Right lung (tissue), 10 donors: ENCODE measurements at places on chromosomes 1 and 21. TPM values are rescaled to one million over a fixed set of nuclear protein-coding genes. Genes with fewer than 3 reads are reported as not detected.

- no peak for DNase-seq
Observed at GRCh38 chr1:44842486-44842861, 579 bp downstream of the PTCH2 start.

DNA sequence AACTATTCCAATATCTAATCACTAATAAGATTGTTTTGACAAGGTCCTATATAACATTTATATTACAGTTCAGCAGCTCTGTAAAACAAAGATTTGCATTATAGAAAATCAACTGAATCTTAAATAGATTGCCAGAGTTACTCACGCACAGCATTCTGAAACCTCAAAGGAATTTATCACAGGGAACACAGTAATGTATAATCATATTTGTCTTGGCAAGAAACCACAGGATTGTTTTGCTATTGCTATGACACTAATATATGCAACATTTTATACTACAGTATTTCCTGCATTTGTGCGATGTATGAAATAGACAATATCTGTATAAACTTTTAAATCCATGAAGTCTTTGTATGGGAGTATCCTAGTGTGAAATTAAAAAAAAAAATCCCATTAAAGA is 101.4 kb downstream of the PLPPR5 start:
- DNase-seq, result no peak

GRCh38 chr1:182679684-182680083 is 4.7 kb downstream of the RGS8 start:
- no peak for DNase-seq

DNA sequence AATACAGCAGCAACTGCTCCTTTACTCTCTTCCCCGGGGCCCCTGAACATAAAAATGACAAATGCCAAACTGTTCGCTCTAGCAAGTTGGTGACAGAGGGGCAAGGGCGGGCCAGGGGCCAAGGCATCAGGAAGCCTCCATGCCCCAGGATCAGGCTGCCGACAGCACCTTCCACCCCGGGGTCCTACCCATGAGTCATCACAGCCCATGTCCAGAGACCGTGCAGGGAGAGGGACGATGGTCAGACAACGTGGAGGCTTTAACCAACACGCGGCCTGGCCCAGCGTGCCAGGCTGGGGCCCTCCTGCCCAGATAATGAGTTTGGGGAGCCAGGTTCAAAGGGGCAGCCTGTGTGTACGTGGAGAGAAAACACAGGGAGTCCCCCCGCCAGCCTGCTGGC is 90.5 kb downstream of the CASZ1 start:
- no peak for DNase-seq

The C1QB gene
- polyA plus RNA-seq, result 16.6 TPM

- peak; percentile 45 for DNase-seq
Observed at GRCh38 chr1:228735871-228736586, 750 bp downstream of the RHOU start.

DNA sequence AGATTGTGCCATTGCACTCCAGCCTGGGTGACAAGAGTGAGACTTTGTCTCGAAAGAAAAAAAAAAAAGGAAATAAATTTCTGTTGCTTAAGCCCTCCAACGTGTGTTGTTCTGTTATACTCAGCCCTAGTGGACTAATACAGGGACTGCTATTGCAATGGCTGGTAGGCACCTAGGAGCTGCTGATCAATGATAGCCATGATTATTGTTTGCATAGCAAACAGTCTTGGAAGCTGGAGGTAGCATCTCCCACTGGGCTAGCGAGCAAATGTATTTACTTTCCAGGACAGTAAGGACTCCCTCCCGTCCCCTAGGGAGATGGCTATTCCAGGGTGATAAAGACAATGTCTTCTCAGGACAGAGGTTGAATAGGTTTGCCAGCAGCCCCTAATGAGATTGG is 13.5 kb upstream of the TNFRSF8 start:
- no peak for DNase-seq

GRCh38 chr1:12764016-12764415 is 9.5 kb upstream of the PRAMEF12 start:
- DNase-seq, result no peak

- peak; percentile 50 for DNase-seq
Observed at GRCh38 chr1:193260056-193260745, 73.8 kb upstream of the B3GALT2 start.

- no peak for DNase-seq
Observed at GRCh38 chr21:39938086-39938625, 70.9 kb downstream of the PCP4 start.

The TMEM54 gene
- polyA plus RNA-seq, result 22.8 TPM

- DNase-seq, result no peak
Observed at GRCh38 chr1:6982860-6983259, 197.6 kb downstream of the CAMTA1 start.

GRCh38 chr1:58189453-58189852 is 357.1 kb downstream of the OMA1 start:
- DNase-seq, result no peak

The CYP4A22 gene
- polyA plus RNA-seq, result 0.09 TPM

GRCh38 chr1:86207323-86207722 is 50.8 kb upstream of the COL24A1 start:
- no peak for DNase-seq

The OR2T2 gene
- polyA plus RNA-seq, result not detected

DNA sequence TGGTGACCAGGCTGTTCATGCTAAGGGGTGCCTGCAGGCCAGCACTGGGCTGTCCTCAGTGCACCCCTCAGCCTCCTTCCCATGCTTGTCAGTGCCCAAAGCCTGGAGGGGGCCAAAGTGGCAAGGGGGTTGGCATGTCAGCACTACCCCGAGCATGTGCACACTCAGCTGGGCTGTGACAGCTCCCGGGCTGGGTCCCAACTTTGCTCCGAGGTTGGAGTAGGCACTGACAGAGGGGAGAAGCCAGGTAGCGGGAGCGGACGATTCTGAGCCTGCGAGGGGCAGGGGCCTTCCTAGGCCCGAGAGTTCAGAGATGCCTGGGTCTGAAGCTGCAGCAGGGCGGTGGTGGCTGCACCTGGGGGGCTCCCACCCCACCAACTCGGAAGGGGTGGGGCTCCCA is 119.0 kb downstream of the MAST2 start:
- DNase-seq, result no peak

DNA sequence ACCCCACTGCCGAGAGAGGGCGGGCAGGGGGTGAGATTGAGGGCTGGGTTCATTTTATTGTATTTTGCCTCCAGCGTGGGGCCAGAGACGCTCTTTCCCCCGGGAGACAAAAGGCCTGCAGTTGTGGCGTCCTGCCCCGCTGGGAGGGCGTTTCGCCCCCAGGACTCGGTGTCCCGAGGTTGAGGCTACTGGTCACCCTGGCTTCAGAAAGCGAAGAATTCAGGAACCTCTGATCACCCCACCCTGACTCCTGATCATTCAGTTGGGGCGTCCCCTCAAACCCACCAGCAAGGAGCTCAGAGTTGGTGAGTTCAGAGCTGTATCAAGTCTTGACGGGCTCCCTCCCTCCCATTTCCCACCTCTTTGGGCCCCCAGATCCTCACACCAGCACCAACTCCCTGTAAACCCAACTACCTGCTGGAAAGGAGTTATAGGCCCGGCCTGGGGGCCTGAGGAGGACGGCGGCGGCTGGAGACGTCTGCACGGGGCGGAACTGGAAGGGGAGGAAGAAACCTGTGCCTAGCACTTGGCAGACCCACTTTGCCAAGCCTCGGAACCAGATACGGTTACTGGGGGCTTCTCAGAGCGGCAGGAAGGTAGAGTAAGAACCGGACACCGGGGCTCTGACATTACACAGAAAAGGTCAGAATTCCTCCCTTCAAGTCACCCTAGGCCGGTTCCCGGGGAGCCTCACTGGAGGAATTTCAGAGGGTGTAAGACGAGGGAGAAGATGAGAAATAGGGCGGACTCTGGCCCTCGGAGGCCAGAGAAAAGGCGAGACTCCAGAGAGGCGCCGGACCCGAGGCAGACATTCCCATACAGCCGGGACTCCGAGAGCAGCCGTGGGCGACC is 761 bp upstream of the PAX7 start:
- DNase-seq, result no peak

GRCh38 chr1:46364612-46365011 is 24.0 kb downstream of the NSUN4 start:
- DNase-seq, result no peak

The GJC2 gene
- polyA plus RNA-seq, result 3.1 TPM

- DNase-seq, result no peak
Observed at GRCh38 chr1:248416226-248416625, 13.4 kb downstream of the OR2T1 start.

DNA sequence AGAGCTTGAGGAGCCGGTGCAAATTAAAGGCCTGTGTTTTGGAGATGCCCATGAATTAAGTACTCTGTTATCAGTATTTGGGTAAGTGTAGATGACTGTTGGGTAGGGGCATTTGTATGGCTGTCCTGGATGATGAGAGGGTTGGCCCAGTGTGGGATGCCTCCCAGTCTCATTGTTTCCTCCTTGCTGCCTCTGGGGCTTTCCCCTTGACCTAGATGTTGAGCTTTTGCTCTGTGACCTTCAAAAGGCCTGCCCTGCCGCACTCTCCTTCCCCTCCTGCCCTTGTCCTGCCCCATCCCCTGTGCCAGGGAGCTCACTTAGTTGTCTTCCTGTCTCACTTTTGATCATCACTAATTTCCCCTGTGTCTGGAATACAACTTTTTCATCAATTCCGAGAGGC is 10.0 kb downstream of the GALNT2 start:
- no peak for DNase-seq

The S100A7A gene
- not detected for polyA plus RNA-seq

GRCh38 chr1:158251163-158251562 is 3.1 kb upstream of the CD1A start:
- no peak for DNase-seq

DNA sequence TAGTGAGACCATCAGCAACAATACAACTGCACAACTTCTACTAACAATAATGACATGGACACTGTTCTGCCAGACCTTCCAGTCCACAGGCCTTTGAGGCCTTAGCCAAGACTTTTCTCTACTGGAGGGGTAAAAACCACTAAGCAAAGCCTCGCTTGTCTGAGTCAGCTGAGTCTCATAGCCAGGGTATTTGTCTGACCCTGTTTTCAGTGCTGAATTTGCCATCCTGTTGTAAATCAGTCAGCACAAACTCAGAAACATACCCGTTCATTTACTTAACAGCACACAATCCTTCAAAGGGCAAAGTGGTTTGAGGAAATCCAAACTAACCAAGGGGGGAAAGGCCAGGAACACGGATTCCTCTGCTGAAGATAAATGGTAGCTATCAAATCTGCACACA is 537.8 kb downstream of the SMYD3 start:
- no peak for DNase-seq

GRCh38 chr1:1197551-1198422 is 8.6 kb downstream of the TNFRSF18 start:
- no peak for DNase-seq

The C1orf226 gene
- polyA plus RNA-seq, result 5.4 TPM

DNA sequence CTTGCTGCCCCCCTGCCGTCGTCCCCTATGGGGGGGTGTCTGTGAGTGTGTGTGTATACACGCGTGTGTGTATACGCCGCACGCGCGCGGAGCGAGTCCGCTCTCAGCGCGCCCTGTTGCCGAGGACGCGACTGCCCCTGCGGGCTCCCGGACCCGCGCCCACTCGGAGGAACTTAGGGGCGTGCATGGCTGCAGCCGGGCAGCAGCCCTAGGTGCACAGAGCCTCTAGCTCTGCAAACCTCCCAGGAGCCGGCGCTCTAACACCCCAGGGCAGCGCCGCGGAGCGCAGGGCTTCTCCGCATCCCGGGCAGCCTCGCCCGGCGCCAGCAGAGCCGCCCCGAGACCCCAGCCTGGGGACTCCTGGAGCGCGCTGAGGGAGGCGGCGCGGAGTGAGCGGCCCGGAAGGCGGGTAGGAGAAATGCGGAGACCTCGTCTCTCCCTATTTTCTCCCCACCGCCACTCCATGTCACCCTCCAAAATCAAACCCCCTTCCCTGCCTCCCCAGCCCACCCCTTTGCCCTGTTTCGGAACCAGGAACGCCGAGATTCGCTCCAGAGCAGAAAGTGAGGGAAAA is 574 bp downstream of the ITPKB start:
- peak; percentile 48 for DNase-seq

The HEYL gene
- 24.7 TPM for polyA plus RNA-seq

DNA sequence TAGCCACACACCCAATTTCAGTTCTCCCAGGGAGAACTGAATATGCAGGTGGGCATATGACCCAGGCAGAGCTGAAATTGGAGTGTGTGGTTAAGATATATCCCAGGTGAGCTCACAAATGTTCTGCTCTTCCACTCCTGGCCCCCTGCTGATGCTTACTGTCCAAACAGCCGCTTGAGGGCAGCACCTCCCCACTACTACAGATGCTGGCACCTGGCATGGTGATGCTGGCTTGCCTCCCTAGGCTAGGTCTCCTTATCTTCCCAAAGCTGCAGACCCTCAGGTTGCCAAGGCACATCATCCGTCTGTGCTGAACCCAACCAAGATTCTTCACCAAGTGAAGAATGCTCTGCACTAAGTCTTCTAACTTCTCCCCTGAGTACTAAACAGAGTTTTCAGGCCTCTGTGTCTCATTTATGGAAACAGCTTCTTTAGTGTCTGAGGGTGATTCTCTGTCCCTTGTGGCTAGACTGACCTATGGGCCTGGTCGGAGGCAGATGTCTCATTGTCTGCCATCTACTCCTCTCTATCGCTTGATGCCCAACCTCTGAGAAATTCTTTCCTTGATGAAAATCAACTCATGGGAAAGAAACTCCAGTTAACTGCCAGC is 27.2 kb downstream of the XCL1 start:
- DNase-seq, result peak; percentile 55

The ATP1A4 gene
- polyA plus RNA-seq, result 0.24 TPM

The C2CD4D gene
- polyA plus RNA-seq, result 0.25 TPM

- no peak for DNase-seq
Observed at GRCh38 chr1:38789498-38790169, 69.9 kb downstream of the RRAGC start.

DNA sequence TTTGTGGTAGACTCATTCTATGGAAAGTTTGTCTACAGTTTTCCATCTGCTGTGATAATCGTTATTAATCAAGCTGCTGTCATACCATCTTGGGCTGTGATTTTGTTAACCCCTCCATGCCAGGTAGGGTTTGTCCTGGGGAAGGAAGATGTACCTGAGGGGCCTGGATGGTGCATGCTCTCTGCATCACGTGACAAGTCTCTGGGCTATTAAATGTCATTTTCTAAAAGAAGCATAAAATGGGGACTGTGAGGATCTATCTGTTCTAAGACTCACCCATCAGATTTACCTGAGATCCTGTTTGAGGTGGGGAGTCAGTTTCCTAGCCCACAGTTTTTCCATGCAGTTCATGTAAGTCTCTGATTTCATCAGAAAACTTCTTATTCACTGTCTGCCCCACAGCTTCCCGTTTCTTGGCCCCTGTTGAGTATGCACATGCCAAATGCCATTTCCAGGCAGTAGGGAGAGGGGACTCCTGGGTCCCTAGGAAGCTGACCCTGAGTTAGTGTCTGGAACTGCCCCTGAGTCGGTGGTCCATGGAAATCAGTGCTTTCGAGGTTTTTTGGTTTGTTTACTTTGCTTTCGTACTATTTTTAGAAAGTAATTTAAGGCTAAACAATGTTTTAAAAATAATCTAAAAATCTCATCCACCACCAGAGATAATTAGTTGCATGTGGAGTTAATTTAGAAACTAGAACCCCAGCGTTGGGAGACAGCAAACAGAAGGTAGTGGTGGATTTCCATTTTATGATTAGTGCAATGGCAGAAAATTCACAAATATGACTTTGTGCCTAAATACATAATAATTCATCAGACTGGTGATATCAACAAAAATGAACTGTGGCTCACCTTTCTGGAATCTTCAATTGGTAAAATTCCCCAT is 46.7 kb downstream of the ZBTB18 start:
- DNase-seq, result no peak
